ENCODE measurements at places on chromosomes 12 and 14. TPM values are rescaled to one million over a fixed set of nuclear protein-coding genes. Genes with fewer than 3 reads are reported as not detected.

The KCNJ8 gene
- total RNA-seq, result not detected

The RNASE7 gene
- total RNA-seq, result not detected

The INSM2 gene
- total RNA-seq, result not detected

The GLT8D2 gene
- total RNA-seq, result 3.4 TPM

The PAX9 gene
- not detected for total RNA-seq

The TAS2R9 gene
- not detected for total RNA-seq

The KCNH3 gene
- 0.28 TPM for total RNA-seq

The SLC10A1 gene
- not detected for total RNA-seq

The LTBP2 gene
- 122 TPM for total RNA-seq

The TEAD4 gene
- total RNA-seq, result 26.2 TPM

Data from pulmonary artery endothelial cell (primary cell).